ENCODE measurements at places on chromosomes 12 and 14. TPM values are rescaled to one million over a fixed set of nuclear protein-coding genes. Genes with fewer than 3 reads are reported as not detected.
A peak's percentile ranks its signal among the peaks of the same experiment; 100 is the strongest.

P2RX2 gene
- total RNA-seq: not detected

KRT72 gene
- total RNA-seq: not detected

THAP2 gene
- 2.7 TPM for total RNA-seq

- DNase-seq: no peak
Observed at GRCh38 chr14:75495399-75495798, 26.9 kb upstream of the BATF start.

DNA sequence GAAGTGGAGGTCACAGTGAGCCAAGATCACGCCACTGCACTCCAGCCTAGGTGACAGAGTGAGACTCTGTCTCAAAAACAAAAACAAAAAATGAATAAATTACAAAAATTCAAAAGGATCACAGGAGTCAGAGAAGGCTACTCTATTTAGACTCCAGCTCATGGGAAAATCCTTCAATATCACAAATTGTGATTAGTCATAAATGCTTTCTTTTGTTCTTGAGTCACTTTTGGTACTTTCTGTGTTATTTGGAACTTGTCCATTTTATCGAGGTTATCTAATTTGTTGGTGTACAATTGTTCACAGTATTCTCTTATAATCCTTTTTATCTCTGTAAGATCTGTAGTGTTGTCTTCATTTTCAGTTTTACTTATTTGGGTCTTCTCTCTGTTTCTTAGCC lies 18.9 kb downstream of the ALDH2 start:
- peak; percentile 85 for DNase-seq

- no peak for DNase-seq
Observed at GRCh38 chr14:68563251-68564131, 229.4 kb downstream of the ZFP36L1 start.

DNA sequence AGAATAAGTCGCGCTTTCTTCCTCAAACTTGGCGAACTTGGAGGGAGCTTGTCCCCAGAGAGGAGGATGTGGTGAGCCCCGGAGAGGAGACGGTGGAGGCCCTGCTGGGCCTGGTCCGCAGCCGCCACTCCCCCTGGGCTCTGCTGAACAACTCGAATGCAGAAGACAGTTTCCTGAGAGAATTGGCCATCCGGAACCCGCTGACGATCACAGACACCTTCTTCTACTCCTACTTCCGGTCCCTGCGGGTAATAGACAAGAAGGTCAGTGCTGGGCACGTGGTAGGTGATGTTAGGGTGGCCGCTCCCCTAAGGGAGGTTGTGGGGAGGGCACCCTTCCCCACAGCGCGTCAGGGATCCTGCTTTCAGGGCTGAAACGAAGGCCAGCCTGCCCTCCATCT lies 1.6 kb downstream of the LRRC43 start:
- no peak for DNase-seq

DNA sequence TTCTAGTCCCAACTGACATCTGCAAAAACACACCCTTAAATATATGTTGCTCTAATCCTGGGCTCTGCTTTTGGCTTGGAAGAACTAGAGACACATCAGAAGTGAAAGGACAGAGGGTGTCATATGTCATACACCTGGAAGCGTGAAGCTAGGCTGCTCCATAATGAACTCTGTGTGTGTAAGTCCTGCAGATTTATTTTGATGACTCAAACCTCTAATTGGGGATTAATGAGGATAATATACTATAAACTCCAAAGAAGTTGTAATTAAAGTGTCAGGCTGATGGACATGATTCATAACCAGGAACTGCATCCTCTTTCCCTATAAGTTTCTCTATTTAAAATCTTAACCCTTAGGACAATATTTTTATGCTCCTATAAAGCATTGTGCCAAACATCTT lies 4.4 kb upstream of the KCNK10 start:
- DNase-seq: no peak

GRCh38 chr12:33357181-33357580 lies 82.4 kb downstream of the SYT10 start:
- DNase-seq: no peak

- no peak for DNase-seq
Observed at GRCh38 chr12:70251226-70251625, 8.0 kb downstream of the CNOT2 start.

DNA sequence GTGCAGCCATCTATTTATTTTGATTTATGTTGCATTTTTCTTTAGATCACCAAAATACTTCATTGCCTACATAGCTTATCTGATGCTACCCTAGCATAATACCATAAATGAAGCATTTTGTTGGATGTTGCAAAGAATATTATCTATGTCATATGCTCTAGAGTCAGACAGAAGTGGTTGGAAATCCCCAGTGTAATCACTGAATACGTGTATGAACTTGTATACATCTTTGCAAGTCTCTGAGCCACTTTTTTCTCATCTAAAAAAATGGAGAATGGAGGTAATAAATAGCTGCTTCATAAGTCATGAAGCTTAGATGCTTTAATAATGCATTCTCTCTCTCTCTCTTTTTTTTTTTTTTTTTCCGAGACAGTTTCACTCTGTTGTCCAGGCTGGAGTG lies 18.5 kb downstream of the EVL start:
- no peak for DNase-seq

- no peak for DNase-seq
Observed at GRCh38 chr14:90193925-90194324, 62.4 kb upstream of the PSMC1 start.

DNA sequence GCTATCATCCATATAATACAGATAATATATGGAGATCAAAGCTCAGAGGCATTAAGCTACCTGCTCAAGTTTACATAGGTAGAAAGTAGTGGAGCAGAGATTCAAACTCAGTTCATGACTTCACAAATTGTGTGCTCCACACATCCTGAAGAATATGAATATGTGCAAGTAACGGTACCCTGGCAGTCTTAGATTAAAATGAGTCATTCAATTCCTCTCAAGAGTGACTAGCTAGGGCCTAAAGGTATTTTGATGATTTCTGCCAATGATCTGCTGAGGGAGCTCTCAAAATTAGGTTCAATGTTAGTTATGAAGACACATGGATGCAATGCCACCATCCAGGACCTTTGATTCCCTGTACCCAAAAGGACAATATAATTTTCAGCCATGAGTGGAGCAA lies 58.9 kb downstream of the GRIP1 start:
- DNase-seq: no peak

- peak; percentile 57 for DNase-seq
Observed at GRCh38 chr14:90426663-90427062, 29.8 kb downstream of the CALM1 start.

Measured in dermis microvascular lymphatic vessel endothelial cell (primary cell).